ENCODE measurements at places on chromosomes 2 and 18. TPM values are rescaled to one million over a fixed set of nuclear protein-coding genes. Genes with fewer than 3 reads are reported as not detected.

Gene CYP26B1
- total RNA-seq = 17.1 TPM

Gene SERPINB11
- total RNA-seq = not detected

Gene CIAO1
- total RNA-seq = 78.6 TPM

Gene HOXD3
- total RNA-seq = not detected
